NCI-H1417 treated with DMSO at 0.1 percent for 48 hours (cell line): ENCODE measurements at places on chromosomes 11 and 22.

DNA sequence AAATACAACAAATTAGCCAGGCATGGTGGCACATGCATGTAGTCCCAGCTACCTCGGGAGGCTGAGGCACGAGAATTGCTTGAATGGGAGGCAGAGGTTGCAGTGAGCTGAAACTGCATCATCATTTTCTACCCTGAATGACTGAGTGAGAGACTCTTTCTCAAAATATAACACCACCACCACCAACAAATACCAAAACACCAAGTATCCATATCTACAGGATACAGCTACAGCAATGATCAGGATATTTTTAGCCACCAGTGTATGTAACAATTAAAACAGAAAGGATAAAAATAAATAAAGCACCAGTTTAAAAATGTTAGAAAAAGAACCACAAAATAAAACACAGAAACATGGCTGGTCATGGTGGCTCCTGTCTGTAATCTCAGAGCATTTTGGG lies 13.2 kb downstream of the A4GALT start:
- DNase-seq = no peak

GRCh38 chr22:28989484-28989883 lies 72.1 kb downstream of the C22orf31 start:
- no peak for DNase-seq

- no peak for DNase-seq
Measured at GRCh38 chr11:111532365-111532709, 8.2 kb upstream of the LAYN start.

DNA sequence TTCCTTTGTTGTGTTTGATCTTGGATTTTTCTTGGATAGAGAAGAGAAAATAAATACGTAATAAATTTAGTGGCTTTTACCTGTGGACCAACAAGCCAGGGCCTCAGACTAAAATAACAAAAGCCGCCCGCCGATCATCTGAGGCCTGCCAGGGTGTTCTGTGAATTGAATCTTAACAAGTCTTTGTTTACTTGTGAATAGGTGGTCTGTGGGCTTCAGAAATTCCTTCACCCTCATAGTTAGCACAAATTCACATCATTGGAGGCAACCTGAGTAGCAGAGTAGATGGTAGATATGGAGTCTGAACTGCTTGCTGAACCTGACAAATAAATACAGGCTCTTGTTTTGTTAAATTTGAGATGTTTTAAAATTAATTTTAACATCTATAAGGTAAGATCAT lies 176.3 kb upstream of the MTNR1B start:
- DNase-seq = no peak

DNA sequence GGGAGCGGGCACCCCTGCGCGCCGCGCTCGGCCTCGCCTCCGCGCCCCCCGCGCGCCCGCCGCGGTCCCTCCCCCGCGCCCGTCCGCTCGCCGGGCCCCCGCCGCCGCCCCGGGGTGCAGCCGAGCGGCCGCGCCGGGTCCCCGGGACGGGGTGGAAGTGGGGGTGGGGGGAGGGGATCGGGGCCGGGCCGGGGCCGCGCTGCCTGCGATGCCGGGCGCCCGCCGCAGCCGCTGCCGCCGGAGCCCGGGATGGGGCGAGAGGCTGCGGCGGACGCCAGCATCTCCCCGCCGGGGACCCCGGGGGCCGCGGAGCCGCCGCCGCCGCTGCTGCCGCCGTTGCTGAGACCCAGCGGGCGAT lies 365 bp downstream of the MGAT3 start:
- no peak for DNase-seq
